ENCODE measurements at places on chromosomes 3 and 15.

DNA sequence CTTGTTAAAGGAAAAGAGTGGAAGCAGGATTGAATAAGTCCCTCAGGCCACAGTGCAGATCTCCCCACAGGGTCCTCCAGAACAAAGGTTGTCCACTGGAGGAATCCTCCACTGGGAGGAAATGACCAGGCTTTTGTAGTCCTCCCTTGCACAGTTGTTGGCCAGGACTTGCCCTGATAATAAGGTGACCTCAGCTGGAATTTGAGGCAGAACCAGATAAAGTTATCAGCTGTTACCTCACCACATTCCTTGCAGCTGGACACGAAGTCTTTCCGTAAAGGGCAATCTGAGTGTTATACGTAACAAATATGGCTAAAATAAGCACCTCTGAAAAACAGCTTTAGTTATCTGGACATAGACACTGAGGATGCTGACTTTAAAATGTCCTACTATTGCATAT lies 83.5 kb upstream of the NAALADL2 start:
- peak; percentile 89 for DNase-seq

DNA sequence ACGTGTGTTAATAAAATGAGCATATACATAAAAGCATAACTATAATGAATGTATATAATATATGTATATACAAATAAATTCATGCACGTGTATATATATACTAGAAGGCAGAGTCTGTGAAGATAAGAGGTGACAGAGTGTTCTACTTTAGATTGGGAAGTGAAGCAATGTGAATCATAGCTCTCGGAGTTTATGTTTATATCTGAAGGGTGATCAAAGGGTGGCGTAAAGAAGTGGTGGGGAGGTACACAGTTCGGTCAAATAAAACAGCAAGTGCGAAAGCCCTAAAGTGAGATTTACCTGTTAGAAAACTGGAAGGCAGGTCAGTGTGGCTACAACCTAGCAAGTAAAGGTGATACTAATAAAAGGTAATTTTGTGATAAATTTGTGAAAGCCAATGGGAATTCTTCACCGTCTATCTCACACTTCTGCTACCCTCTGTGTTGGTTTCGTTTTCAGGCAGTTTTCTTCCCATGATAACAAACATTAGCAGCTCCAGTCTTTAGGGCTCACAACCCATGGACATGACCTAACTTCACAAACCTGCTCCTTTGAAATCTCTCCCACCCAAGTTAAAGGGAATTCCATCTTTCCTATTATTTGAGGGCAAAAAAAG lies 46.7 kb upstream of the BCHE start:
- DNase-seq = no peak

DNA sequence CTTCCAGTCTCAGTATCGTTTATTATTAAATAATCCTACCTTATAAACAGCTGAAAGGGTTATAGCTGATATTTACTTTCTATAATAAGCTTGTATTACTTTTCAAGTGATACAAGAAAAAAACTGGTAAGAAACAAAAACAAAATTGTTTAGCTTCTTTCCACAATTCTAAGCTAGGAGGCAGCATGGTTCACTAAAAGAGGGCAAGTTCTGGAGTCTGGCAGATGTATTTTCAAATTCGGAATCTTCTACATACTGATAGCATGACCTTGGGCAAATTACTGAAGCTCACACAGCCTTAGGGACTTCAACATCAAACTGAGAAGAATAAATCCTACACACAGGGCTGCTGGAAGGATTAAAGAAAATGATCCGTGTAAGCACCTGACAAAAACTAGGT lies 15.4 kb downstream of the C15orf62 start:
- DNase-seq = peak; percentile 39

DNA sequence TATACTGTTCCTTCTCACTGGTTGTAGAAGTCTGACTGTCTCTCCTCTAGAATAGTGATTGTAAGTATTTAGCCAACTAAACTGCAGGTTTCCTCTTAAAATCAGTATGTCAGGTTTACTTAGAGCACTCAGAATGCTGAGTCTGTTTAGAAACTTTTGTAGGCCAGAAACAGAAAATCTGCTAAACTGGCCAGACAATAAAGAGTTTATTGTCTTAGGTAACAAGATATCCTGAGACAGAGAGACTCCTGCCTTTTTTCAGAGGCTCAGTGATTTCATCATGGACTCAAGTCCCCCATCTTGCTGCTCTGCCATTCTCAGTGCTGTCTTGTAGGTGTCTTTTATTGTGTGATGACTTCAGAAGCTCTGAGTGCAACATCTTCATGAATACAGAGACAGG lies 279.0 kb downstream of the MFSD1 start:
- DNase-seq = no peak

- no peak for DNase-seq
Observed at GRCh38 chr3:197183582-197183981, 114.8 kb downstream of the DLG1 start.

DNA sequence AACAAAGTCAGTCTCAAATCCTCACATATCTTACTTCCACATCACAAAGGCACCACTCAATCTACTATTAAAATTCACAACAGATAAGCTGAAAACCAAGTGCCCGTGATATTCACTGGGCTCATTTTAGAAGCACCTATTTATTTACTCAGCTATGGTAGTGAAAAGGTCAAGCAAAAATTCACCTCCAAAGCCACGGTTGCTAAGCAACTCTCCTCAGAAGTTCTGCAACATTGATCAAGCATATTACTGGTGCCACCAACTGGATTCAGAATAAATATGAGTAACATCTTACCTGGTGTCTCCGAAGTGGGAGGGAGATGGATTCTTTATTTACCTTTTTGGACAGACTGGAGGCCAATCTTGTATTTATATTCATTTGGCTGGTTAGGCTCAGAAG lies 714.8 kb downstream of the FHIT start:
- no peak for DNase-seq

GRCh38 chr3:33900809-33901505 lies 102.5 kb downstream of the PDCD6IP start:
- DNase-seq = no peak

DNA sequence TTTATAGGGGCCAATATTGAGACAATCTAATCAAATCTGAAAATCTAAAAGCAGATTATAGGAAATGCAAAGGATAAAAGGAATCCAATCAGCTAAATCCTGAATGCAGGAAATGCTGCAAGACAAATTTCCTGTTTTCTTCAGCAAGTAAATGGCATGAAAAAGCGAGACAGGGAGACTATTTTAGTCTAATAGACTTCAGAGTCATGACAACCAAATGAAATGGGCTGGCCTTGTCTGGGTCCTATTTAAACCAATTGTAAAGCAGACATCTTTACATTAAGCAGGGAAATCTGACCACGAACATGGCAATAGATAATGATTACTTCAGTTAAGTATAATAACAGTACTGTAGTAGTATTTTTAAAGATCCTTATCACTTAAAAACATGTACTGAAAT lies 2.1 kb downstream of the DBR1 start:
- no peak for DNase-seq
